ENCODE measurements at places on chromosomes 12 and 14.

DNA sequence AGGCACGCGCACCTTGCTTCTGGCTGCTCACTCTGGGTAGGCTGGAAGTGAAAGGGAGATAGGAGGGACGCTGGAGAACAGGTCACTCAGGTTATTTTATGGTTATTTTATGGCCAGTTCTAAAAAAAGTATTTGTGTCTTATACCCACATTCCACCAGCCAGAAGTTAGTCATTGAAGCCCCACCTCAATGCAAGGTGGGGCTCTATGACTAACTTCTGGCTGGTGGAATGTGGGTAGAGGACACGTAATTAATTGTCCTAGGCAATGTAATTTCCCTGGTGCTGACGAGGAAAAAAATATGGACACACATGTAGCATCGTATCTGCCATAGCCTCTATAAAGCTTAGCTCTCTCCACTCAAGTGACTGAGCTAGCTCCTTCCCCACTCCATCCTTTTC is 104.9 kb downstream of the PDZRN4 start:
- DNase-seq: peak; percentile 74

- no peak for DNase-seq
Observed at GRCh38 chr14:51929166-51929565, 60.2 kb upstream of the RTRAF start.

- DNase-seq: no peak
Observed at GRCh38 chr12:3380200-3381043, 110.6 kb upstream of the PRMT8 start.

- no peak for DNase-seq
Observed at GRCh38 chr12:11661491-11662089, 12.1 kb downstream of the ETV6 start.

DNA sequence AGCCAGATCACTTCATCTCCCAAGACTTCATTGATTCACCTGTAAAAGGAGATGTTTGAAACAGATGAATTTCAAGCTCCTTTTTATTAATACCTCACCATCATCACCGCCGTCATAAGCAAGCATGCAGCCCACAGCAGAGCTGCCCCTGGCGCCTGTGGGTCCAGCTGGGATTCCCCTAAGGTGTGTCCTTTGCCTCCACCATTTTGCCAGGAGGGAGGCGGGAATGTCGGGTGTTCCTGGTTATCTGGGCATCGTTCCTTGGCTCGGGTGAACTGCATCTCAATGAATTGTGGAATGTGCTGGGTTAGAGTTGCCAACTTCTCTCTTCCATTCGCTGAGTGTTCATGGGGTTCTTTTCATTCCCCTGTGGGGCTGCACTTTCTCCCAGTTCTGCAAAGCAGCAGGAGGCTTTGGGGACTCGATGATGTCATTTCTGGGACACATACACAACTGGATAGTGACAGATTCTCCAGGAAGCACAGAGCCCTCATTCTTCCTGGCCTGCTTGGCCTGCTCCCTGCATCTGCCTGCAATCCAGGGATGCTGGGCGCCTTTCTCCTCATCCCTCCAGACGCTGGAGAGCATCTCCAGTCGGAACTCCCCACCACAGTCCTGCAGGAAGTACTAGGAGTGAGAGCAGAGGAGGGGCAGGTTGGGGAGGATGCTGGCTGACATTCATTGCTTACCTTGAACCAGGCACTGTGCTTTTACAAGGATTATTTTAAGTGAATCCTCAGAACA is 10.1 kb downstream of the CCND2 start:
- no peak for DNase-seq

GRCh38 chr14:66139432-66139831 is 346.7 kb upstream of the CCDC196 start:
- no peak for DNase-seq

GRCh38 chr14:69328317-69328716 is 68.4 kb downstream of the GALNT16 start:
- no peak for DNase-seq
